ENCODE measurements at places on chromosomes 3 and 15.

GRCh38 chr3:115667738-115668065 is 44.4 kb downstream of the GAP43 start:
- no peak for DNase-seq

GRCh38 chr3:29281344-29282241 is 722 bp downstream of the RBMS3 start:
- DNase-seq: peak; percentile 26

DNA sequence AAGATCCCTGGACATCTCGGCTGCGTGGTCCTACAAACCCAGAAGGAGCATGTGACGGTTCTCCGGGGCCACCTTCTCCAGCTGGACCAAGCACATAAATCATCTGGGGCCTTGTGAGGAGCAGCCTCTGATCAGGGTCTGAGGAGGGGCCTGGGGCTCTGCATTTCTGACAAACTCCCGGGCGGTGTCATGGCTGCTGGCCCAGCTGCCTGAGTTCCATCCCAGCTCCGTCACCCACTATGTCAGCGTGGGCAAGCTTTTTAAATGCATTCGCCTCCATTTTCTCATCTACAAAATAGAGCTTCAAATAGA is 126.3 kb upstream of the MEF2A start:
- no peak for DNase-seq

DNA sequence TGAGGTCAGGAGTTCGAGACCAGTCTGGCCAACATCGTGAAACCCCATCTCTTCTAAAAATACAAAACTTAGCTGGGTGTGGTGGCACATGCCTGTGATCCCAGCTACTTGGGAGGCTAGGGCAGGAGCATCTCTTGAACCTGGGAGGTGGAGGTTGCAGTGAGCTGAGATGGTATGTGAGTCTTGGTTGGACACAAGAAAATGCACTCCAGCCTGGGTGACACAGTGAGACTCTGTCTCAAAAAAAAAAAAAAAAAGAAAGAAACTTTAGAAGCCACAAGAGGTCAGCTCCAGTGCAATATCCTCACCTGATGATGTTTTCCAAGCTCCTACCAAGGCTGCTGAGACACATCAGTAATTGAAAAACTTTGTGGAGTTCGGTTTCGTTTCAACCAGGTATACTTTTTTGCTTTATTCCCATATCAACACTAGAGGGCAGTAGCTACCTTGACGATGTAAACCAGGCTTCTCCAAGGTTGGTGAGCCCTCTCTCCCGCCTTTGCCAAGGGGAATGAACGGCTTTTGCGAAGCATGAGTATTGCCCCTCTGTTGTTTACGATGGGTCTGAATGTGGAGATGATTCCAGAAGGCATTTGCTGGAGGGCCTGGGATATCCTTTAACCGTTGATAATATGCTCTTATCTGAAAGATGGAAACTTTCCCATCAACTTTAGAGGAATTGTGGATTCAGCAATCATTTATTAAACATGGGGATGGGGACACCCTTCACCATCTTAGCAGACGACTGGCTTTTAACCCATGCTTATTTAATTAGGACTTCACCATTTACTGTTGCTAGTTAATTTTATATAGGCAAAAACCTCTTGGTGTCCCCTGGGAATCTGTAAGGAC is 202.8 kb downstream of the SV2B start:
- peak; percentile 77 for DNase-seq

GRCh38 chr3:170491901-170492300 is 73.2 kb downstream of the CLDN11 start:
- DNase-seq: no peak

GRCh38 chr3:46324036-46324435 is 29.9 kb upstream of the CCR2 start:
- no peak for DNase-seq

- DNase-seq: no peak
Observed at GRCh38 chr3:119555309-119555735, 4.1 kb downstream of the CD80 start.

DNA sequence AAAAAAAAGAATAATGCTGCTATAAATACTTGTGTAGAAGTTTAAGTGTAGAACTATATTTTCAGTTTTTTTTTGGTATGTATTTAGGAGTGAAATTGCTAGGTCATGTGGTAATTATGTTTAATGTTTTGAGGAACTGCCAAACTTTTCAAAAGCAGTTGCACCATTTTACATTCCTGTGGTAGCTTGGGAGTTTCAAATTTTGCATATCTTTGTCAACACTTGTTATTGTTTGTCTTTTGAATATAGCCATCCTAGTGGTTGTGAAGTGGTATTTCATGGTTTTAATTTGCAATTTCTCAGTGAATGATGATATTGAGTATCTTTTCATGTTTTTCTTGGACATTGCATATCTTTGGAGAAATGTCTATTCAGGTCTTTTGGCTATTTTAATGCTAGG is 30.4 kb downstream of the SKIL start:
- DNase-seq: no peak

DNA sequence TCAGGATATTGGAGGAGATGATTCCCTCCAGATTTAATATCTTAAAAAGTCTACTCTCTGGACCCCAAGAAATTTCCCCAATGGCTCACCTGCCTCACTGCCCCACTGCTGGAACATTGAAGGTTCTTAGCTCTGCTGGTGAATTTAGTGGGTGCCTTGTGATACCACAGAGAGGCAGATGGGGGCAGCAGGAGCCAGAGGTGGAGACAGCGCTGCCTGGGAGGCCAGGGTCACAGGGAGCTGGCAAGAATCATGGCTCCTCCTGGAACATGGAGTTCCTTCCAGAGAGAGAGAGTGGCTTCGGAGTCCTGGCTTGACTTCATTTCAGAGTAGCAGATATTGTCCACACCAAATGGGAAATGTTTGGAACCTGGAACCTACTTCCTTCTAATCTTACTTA is 263.5 kb upstream of the CFAP20DC start:
- peak; percentile 47 for DNase-seq

GRCh38 chr15:83207660-83208366 is at the start of gene HDGFL3:
Gene HDGFL3 (minus strand): TSS chr15:83207823. CDS start chr15:83207414, 409 bp downstream.
- DNase-seq: peak; percentile 63

GRCh38 chr3:119310071-119310470 is 15.9 kb downstream of the ARHGAP31 start:
- DNase-seq: no peak

GRCh38 chr3:197031315-197032285 is 2.0 kb upstream of the MELTF start:
- peak; percentile 19 for DNase-seq

DNA sequence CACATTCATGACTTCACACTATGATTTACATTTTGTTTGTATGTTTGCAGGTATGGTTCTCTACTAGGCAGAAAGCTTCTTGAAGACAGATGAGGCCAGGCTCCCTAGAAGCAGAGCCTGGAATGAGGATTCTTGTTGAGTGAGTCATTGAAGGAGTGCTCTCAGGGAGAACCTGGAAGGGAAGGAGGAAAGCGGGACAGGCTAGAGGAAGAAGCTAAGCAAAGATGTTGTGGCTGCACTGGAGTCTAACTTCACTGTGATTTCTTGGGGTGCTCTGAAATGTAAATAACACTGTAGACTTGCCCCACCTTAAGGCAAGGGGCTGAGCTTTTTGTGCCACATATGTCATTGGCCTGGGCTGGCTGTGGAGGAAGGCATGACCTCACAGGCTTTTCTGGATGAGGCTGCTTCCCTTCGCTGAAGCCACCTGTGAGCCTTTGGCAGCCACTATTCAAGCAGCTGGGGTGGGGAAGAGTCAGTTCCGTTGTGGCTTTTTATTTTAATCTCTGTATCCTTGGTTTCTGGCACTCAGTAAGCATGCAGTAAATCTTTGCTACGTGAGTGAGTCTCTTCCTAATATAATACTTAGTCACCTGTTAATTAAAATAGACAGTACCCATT is 307.3 kb downstream of the SV2B start:
- no peak for DNase-seq

DNA sequence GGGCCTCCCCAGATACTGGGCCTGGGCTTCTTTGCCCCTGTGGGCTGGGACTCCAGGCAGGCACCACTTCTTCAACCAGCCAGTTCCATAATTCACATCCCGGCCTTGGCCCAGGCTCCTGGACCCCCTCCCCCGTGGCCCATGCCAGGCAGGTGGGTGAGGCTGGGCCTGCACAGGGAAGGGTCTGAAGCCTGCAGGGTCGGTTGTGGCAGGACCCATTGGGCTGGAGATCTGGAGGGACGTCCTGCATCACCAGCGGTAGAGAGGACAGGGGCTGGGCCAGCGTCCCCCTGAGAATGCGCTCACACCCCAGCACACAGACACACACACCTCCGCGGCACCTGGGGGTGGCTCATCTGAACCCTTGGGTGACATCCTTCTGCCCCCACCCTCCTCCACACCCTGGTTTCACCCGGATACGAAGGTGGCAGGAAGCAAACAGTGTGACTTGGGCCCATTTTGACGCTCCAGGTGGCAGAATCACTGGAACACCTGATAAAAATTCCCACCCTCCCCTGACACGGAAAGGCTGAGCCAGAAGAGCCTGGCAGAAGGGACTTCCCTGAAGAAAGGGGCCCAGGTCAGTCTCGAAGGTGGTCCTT is 15.4 kb downstream of the ZDHHC19 start:
- no peak for DNase-seq

DNA sequence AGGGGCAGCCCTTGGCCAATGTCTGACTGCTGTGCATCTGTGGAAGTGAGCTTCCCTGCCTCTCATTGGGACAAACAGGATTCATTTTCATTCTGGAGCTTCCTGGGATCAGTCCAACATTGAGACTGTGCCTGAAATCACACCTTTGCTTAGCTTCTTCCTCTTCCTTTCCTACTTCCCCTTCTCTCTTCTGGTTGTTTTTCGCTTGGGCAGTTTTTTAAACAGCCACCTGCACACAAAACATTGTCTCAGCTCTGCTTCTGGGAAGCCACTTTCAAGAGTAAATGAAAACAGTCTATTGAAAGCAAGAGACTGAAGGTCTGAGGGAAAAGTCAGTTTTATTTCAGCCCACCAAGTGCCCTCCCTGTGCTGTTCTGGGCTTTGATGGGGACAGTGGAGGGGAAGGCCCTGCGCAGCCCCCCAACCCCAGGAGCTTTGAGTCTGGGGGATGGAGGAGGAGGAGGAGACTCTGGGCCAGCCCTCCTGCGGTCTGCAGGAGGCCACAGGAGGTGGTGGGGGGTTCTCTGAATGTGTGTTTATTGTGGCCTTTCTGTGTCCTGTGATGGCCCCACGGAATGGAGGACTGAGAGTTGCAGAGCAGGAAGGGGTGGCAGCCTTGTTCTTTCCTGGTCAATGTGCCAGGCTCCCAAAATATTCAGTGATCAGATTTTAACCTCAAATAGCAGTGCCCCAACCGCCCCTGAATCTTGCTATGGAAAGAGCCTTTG is 7.8 kb upstream of the ISLR2 start:
- DNase-seq: peak; percentile 44

- DNase-seq: peak; percentile 95
Observed at GRCh38 chr3:158097593-158098308, 8.5 kb downstream of the SHOX2 start.

- no peak for DNase-seq
Observed at GRCh38 chr3:112416391-112417212, 82.7 kb downstream of the BTLA start.

GRCh38 chr15:42590619-42591237 is 15.3 kb downstream of the STARD9 start:
- DNase-seq: no peak

DNA sequence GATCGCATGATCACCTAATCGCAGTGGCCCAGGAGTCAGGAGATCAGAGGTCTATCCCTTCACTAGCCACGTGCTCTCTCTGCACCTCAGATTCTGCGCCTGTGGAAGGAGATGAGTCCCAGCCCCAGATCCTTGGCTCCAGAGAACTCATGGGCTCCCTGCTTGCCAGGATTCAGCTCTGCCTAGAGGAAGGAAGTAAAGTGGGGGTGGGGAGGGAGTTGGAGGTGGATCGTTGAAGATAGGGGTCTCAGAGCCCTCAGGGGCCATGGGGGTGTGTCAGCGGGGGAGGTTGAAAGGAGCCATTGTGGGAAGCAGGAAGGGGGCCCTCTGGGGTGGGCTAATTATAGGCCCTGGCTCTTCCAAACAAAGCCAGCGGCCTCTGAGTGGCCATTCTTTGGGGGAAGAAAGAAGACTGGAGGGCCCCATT is 11.3 kb upstream of the STRA6 start:
- no peak for DNase-seq

- DNase-seq: peak; percentile 2
Observed at GRCh38 chr15:67190813-67191212, 63.6 kb downstream of the AAGAB start.

DNA sequence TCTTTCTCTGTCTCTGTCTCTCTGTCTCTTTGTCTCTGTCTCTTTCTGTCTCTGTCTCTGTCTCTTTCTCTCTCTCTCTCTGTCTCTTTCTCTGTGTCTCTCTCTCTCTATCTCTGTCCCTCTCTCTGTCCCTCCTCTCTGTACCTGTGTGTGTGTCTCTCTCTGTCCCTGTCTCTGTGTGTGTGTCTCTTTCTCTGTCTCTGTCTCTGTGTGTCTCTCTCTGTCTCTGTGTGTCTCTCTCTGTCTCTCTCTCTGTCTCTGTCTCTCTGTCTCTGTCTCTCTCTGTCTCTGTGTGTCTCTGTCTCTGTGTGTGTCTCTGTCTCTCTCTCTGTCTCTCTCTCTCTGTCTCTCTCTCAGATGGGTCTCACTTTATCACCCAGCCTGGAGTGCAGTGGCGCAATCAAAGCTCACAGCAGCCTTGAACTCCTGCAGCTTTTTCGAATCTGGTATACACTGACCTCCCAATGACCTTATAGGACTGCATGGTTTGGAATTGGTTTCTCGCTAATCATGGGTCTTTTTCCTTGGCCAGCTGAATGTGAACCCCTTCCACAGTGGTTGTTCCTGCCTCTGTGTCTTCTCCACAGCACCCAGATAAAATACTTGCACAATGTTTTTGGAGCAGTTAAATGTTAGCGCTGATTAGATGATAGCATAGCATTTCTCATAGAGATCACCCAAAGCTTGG is 102.6 kb upstream of the KLHL25 start:
- DNase-seq: no peak

DNA sequence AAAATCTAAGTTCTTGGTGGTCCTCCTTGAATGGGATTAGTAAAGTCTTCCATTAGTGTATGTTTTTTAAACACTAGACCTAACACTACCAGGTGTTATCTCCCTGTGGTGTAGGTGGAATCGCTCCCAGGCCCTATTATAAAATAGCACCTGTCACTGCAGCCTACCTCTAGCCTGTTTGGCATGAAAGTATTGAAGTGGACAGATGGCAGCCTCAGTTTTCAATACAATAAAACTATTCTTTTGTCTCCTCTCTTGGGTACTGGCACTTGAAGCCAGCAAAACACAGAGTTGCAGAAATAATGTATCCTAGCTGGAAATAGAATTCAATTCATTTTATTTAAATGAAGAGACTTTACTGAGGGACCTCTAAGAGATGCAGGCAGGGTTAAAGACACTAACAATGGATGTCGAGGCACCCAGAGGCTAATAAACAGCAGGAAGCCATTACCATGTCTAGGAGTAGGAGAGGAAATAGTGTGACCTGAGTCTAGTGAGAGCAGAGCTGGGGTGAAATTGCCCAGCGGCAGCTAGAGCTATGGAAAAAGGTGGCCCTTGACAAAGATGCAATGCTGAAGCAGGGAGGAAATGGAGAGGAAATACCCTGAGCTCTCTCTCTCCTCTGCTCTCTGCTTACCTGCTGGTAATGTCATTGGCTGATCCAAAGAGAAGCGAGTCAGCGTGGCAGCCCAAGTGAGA is 49.1 kb upstream of the TMEM158 start:
- no peak for DNase-seq
